ENCODE measurements at places on chromosomes 4 and X. TPM values are rescaled to one million over a fixed set of nuclear protein-coding genes. Genes with fewer than 3 reads are reported as not detected.

DNA sequence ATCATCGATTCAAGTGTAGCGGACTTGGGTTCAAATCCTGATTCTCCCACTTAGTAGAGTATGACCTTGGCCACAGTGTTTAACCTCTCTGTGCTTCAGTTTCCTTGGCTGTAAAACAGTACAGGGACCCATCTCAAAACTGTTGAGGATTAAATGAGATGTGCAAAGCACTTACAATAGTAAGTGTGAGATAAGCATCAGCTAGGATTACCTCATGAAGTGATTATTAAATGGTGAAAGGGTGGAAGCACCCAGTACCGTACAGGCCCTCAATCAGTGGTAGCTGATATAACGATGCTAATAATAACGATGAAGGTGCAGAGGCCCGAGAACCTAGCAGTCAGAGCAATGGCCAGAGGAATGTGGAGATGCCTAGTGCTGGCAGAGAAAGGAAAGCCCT is 45.1 kb downstream of the PRPS1 start:
- no peak for DNase-seq

GRCh38 chr4:153438916-153439756 is 27.0 kb upstream of the TMEM131L start:
- DNase-seq: no peak

The SOWAHB gene
- 0.32 TPM for total RNA-seq

GRCh38 chr4:90071289-90072235 is 55.6 kb upstream of the CCSER1 start:
- no peak for DNase-seq

DNA sequence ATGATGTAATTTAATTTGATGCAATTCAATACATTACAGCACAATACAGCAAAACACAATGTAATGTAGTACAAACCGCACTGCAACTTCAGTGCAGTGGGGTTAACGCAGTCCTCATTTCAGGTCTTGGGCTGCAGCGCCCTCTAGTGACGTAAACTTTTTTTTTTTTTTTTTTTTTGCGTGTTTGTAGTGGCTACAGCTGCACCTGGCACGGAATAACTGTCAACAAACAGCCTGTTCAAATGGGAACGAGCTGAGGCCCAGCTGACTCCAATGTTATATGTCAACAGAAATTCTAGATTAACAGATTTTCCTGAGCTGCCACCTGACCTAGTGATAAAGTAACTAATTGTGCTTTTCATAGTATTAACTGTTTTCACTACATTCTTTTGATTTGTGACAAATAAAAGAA is 33.5 kb upstream of the RASSF6 start:
- DNase-seq: no peak

GRCh38 chrX:133415276-133416105 is at the start of gene GPC4:
Gene GPC4, minus strand, starts transcription at chrX:133415489. Its CDS starts 524 bp downstream, at chrX:133414965.
- DNase-seq: peak; percentile 89

All from aorta (tissue), 5 donors.